ENCODE measurements at places on chromosomes 16 and 17.

GRCh38 chr17:2336852-2337543, at the start of gene SGSM2:
TSS of gene SGSM2 (plus strand) at chr17:2337501. CDS start at chr17:2337689, 188 bp downstream.
- peaks cover 21% of the 10 kb centered on the region for H3K36me3 ChIP-seq
- peaks cover 5% of the 10 kb centered on the region for H3K4me1 ChIP-seq
- peak within 1 kb of the TSS; percentile 86 for H3K27ac ChIP-seq
- no peak for DNase-seq

DNA sequence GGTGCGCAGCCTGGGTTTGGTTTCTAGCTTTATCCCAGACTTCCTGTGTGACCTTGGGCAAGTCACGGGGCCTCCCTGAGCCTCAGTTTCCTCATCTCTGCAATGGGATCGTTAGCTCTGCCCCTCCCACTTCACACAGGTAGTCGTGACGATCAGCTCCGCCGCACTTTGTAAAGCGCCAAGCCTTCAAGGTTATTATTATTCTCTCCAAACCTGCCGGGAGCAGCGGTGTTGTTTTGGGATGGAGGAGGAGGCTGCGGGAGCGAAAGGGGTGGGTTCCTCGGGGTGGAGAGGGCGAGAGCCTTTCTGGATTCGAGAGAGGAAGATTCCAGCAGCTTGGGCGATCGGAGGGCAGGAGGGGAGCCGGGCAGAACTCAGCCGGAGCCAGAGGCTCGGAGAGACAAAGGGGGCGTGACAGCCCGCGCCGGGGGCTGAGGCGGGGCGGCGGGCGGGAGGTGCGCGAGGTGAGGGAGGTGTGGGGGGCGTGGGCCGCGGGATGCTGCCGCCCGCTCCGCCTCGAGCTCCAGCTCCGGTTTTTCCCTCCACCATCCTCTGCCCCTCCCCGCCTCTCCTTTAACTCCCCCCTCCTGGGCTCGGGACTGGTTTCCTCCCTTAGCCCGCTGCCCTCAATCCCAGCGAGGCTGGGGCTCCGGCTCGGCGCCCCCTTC, at the start of gene EFNB3:
Gene EFNB3, plus strand, starts transcription at position 602 of the 668 bp plus-strand sequence. CDS start 397 bp downstream, outside the sequence.
- no peak within 1 kb of the TSS for H3K4me3 ChIP-seq
- no peak for DNase-seq
- H3K27me3 ChIP-seq: peaks cover 5% of the 10 kb centered on the region
- H3K27ac ChIP-seq: no peak within 1 kb of the TSS
- H3K4me1 ChIP-seq: no peaks in the 10 kb centered on the region

GRCh38 chr16:73054813-73055482, 7.0 kb upstream of the ZFHX3 start:
- DNase-seq: no peak
- H3K27me3 ChIP-seq: no peaks in the 10 kb centered on the region
- H3K36me3 ChIP-seq: no peaks in the 10 kb centered on the region
- no peak overlapping the region for H3K27ac ChIP-seq
- H3K4me1 ChIP-seq: peaks cover 13% of the 10 kb centered on the region
- H3K4me3 ChIP-seq: no peak overlapping the region

- no peak overlapping the region for H3K27ac ChIP-seq
- no peaks in the 10 kb centered on the region for H3K36me3 ChIP-seq
- no peaks in the 10 kb centered on the region for H3K4me1 ChIP-seq
- no peaks in the 10 kb centered on the region for H3K27me3 ChIP-seq
These were observed 57.2 kb downstream of the ERCC4 start for GRCh38 chr16:13977177-13977576.

- no peak overlapping the region for H3K27ac ChIP-seq
- H3K36me3 ChIP-seq: peaks cover 10% of the 10 kb centered on the region
- no peaks in the 10 kb centered on the region for H3K27me3 ChIP-seq
- no peak overlapping the region for H3K4me3 ChIP-seq
These were observed 3.1 kb downstream of the ATF7IP2 start for GRCh38 chr16:10388988-10389387.

DNA sequence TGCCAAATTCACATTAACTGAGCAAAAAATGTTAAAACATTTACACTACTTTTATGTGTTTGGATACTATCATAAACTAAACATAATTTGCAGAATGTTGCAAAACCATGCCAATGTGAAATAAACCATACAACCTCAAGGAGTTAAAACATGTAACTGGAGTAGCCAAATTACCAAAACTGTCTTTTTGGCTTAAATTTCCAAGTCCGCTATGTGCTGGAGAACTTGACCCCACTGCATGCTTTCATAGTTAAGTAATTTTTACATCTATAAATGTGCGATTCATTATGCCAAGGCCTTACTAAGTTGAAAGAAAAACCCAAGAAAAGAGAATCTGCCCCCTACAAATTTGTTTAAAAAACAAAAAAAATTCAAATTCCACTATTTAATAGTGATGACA, 28.2 kb downstream of the BRD7 start:
- H3K27ac ChIP-seq: no peak overlapping the region
- DNase-seq: no peak
- H3K36me3 ChIP-seq: peaks cover 4% of the 10 kb centered on the region

DNA sequence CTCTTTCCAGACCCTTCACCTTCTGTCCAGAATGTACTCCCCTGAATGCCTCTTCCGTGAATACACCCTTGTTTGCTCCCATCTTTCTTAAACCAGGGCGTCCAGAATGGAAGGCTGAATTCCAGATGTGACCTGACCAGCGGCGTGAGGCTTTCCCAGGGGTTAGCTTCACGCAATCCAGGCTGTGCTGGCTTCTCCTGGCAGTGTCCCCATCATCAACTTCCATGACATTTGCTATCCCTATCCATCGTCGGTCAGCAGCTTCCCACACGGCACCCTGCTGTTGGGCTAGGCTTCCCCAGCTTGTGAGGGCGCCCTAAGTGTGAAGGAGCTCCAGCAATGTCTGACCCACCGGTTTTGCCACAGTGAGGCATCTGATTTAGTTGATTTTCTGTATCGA, 339.8 kb upstream of the TNRC6C start:
- H3K4me1 ChIP-seq: no peaks in the 10 kb centered on the region
- no peak overlapping the region for H3K27ac ChIP-seq
- H3K4me3 ChIP-seq: no peak overlapping the region
- H3K36me3 ChIP-seq: no peaks in the 10 kb centered on the region

GRCh38 chr16:79970551-79971236, 370.2 kb upstream of the MAF start:
- DNase-seq: no peak
- H3K4me1 ChIP-seq: no peaks in the 10 kb centered on the region
- H3K4me3 ChIP-seq: no peak overlapping the region
- no peak overlapping the region for H3K27ac ChIP-seq

GRCh38 chr17:45435481-45435880, 2.8 kb upstream of the ARHGAP27 start:
- H3K36me3 ChIP-seq: no peaks in the 10 kb centered on the region
- H3K27me3 ChIP-seq: no peaks in the 10 kb centered on the region
- DNase-seq: no peak

GRCh38 chr16:79563921-79564320, 36.6 kb downstream of the MAF start:
- DNase-seq: no peak
- H3K36me3 ChIP-seq: no peaks in the 10 kb centered on the region
- H3K27me3 ChIP-seq: no peaks in the 10 kb centered on the region
- H3K4me3 ChIP-seq: no peak overlapping the region

GRCh38 chr16:28876019-28876659, 2.1 kb upstream of the ATP2A1 start:
- no peaks in the 10 kb centered on the region for H3K27me3 ChIP-seq
- no peaks in the 10 kb centered on the region for H3K36me3 ChIP-seq
- no peak overlapping the region for H3K4me3 ChIP-seq
- no peak overlapping the region for H3K27ac ChIP-seq
- DNase-seq: no peak
- peaks cover 13% of the 10 kb centered on the region for H3K4me1 ChIP-seq

- no peak for DNase-seq
- no peaks in the 10 kb centered on the region for H3K27me3 ChIP-seq
- no peak overlapping the region for H3K4me3 ChIP-seq
These were observed 71.7 kb downstream of the PRKCB start for GRCh38 chr16:23907457-23907902.

DNA sequence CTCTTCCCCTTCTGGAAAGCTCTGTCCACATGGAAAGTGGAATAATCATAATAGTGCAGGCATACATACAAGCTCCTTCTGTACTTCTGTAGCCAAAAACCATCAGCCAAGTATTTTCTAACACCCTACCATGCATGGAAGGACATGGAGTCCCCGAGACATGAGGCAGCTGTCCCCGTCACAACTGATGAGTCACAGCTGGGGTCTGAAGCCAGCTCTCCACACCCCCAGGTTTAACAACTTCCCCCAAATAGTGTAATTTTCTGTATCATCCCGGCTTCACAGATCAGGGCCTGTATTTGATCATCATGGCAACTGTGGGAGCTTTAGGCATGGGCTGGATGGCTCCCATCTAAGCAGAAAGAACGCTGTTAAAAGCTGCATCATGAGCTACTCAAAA, 16.6 kb downstream of the C16orf96 start:
- DNase-seq: no peak
- H3K4me1 ChIP-seq: no peaks in the 10 kb centered on the region
- H3K36me3 ChIP-seq: no peaks in the 10 kb centered on the region
- H3K27me3 ChIP-seq: no peaks in the 10 kb centered on the region
- no peak overlapping the region for H3K27ac ChIP-seq
- no peak overlapping the region for H3K4me3 ChIP-seq

- H3K27ac ChIP-seq: no peak overlapping the region
- H3K27me3 ChIP-seq: no peaks in the 10 kb centered on the region
- DNase-seq: no peak
- peaks cover 2% of the 10 kb centered on the region for H3K4me1 ChIP-seq
- H3K4me3 ChIP-seq: no peak overlapping the region
These were observed 6.1 kb upstream of the SLFN5 start for GRCh38 chr17:35236821-35237220.

GRCh38 chr16:67112591-67113399, 3.1 kb downstream of the PHAF1 start:
- no peak overlapping the region for H3K27ac ChIP-seq
- no peak for DNase-seq
- H3K4me3 ChIP-seq: no peak overlapping the region
- H3K4me1 ChIP-seq: peaks cover 9% of the 10 kb centered on the region
- H3K36me3 ChIP-seq: no peaks in the 10 kb centered on the region
- H3K27me3 ChIP-seq: no peaks in the 10 kb centered on the region

- H3K27ac ChIP-seq: no peak overlapping the region
- no peak overlapping the region for H3K4me3 ChIP-seq
- no peaks in the 10 kb centered on the region for H3K4me1 ChIP-seq
- no peak for DNase-seq
- H3K36me3 ChIP-seq: no peaks in the 10 kb centered on the region
These were observed 216.7 kb downstream of the PMP22 start for GRCh38 chr17:15048381-15048780.

DNA sequence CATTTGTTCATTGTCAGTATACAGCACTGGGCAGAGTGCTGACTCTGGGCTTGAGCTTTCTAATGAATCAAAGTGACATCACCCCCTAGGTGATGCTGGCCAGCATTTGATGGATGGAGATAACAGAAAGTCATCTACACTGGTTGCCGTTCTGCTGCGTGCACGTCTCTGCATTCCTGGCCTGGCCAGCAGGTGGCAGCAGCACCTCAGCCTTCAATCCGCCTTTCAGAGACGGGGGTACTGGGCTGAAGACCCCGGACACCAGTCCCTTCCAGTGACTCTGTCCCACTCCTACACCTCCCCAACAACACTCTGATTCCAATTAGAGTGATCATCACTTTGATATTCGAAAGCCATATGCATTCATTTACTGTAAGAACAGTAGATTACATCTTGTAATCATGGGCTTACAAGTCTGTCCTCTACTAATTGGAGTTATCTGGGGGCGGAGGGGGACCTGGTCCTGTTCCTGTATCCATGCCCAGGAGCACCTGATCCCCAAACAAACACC, 6.0 kb downstream of the CPSF4L start:
- no peaks in the 10 kb centered on the region for H3K36me3 ChIP-seq
- H3K4me1 ChIP-seq: no peaks in the 10 kb centered on the region
- no peaks in the 10 kb centered on the region for H3K27me3 ChIP-seq
- H3K27ac ChIP-seq: no peak overlapping the region
- H3K4me3 ChIP-seq: no peak overlapping the region

DNA sequence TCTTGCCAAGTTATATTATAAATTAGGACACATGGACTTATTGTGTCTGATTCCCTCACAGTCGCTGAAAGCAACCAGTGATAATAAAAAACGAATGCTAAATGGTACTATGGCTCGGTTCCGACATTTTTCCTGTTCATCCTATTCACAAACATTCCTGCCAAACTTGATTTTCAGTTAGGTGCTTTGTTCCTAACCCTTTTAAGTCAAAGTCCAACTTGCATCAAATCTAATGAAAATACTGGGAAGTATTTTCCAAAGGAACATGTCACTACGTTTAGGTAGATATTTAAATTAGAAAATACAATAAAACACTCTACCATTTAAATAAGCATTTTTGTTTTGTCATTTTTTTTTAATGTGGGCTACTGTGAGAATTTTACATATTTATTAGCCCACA, 21.0 kb downstream of the SETD6 start:
- H3K27me3 ChIP-seq: no peaks in the 10 kb centered on the region
- H3K27ac ChIP-seq: no peak overlapping the region
- no peaks in the 10 kb centered on the region for H3K4me1 ChIP-seq

DNA sequence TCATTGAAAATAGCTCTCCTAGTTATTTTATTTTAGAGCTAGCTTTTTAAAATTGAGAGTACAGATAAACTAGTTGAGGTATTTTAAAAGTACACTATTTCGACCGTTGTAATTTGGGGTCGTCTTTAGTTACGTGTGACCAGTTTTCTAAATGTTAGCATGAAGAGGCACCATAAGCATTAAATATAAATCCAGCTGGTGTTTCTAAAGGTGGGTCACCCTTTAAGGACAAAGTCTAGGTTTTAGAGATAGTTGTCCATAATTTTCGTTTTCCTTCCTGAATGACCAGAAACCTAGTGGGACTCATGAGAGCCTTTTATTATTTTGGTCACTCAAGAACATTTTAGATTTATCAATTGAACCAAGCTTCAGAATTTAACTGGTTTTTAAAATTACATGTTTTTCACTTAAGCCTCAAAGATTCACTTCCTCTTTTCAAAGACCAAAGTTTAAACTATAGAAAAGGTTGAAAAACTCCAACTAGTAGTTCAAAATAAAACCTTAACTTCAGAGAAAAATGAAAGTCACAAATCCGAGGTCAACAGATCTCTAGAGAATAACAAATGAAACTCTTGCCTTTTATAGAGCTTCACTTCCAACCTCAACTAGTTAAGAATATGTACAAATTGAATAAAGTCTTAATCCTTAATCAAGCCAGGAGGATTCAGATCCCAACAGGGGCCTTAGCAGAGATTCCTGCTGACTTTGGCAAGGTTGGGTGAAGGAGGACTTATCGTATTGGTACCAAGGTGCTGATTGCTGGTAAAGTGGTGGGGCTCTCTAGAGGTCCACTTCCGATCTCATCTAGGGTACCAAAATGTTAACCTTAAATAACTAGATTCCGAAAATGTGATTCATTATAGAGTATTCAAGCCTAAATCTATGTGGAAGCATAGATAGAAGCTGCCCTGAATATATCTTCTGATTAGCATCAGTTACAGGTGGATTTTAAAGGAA, 32.5 kb downstream of the PHKB start:
- peak; percentile 52 for DNase-seq
- peaks cover 29% of the 10 kb centered on the region for H3K4me1 ChIP-seq
- H3K4me3 ChIP-seq: peak overlapping the region; percentile 71
- H3K36me3 ChIP-seq: no peaks in the 10 kb centered on the region
- H3K27ac ChIP-seq: peak overlapping the region; percentile 97
- H3K27me3 ChIP-seq: no peaks in the 10 kb centered on the region

Measured in GM12878 (cell line).